ENCODE measurements at places on chromosomes 7 and 10. TPM values are rescaled to one million over a fixed set of nuclear protein-coding genes. Genes with fewer than 3 reads are reported as not detected.

OPALIN gene
- total RNA-seq: not detected

- peak; percentile 24 for DNase-seq
Measured at GRCh38 chr10:117360994-117361667, 14.1 kb downstream of the PDZD8 start.

DNA sequence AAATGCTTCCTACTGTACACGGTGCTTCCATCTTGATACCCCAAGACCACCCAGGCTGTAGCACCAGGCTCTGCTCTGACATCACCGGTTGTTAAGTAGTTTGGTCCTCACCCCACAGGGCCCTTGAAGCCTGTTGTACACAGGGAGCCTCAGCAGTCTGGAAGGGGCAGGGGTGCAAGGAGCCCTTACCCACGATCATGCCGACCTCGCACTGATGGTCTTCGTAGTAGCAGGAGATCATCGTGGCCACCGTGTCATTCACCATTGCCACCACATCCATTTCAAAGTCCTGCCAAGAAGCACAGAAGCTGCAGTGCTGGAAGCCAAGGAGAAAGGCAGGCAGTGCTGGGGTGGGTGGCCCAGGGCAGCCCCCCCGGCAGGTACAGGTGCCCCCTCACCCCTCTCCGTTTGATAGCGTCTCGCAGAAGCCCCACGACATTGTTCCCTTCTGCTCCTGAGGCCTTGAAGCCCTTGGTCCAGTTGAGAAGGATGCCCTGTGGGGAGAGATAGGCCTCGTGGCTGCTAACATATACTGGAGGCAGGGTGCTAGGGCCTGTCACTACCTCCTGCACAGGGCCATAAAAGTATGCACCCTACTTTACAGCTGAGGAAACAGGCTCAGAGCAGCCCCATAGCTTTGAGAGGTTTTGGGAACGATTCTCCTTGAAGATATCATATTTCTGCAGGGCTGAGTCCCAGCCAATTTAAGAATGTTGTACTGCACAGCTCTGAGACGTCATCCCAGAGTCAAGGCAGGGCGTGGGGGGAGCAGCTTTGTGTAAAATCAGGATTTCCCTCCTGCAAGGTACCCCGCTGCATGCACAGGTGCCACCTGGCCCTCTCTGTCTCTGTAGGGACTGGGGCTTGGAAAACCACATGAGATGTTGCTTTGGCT, 8.7 kb upstream of the MYL7 start:
- DNase-seq: no peak

DNA sequence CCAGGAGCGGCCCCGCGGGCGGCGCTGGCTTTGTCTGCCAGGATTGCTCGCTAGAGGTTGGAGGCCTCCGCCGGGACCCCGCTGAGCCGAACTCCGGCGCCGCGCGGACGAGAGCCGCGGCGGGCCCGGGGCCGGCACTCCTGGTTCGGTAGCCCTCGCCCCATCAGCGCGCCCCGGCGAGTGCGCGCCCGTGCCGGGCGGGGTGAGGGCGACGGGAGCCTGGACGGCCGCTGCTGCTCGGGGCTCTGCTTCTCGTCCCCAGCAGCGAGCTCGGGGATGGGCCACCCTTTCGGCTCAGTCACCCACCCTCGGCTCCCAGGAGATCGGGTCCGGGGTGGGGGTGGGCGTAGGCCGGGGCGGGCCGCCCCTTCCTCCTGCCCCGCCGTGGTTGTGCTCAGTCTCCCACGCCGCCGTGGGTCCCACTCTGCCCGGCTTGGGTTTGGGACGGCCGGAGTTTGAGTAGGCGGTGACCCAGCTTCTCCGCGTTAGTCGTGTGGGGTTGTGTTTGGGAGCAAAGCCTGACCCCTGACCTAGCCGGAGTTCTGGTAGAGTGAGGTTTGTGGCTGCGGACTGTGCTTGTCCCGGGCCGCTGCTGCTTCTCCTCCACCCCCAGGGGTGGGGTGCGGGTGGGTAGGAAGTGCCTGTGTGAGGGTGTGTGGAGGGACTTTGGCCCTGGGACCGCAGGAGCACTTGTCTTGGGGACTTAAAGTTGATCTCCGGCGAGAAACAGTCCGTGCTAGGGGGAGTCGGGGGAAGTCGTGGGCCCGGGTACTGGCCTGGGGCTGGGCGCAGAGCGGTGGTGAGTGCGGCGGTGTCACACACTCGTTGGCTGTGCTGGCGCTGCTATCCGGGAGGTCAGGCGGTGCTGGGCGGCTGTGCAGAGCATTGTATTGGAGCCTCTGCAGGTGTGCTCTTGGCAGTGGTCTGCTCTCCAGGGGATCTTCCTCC, 677 bp downstream of the TSPAN14 start:
- peak; percentile 67 for DNase-seq

- DNase-seq: peak; percentile 84
Measured at GRCh38 chr7:5429857-5430611, 6.4 kb upstream of the TNRC18 start.

DNA sequence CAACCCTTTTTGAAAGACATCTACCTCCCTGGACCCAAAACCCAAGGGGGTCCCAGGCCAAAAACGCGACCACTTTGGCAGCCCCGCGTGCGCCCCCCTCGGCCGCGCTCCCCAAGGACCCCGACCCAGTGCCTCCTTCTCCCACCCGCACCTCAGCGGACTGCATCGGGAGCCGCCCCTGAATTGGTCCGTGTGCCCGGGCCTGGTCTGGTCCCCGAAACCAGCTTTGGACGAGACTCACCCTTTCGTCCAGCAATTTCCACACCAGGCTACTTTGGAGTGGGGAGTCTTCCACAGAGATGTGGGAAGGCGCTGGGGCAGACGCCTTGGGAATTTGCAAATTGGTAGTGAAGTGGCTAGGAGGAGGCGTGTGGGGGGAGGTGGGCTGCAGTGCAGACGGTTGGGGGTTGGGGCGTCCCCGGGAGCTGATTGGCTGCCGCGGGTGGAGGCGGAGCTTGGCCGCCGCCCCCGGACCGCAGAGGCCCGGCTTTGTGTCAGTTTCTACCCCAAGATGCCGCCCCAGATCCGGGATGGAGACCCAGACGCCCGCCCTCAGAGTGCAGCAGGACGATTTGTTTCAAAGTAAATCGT, 16.9 kb downstream of the TCAF1 start:
- DNase-seq: no peak

Measured in stomach (tissue), 19 donors.